ENCODE measurements at places on chromosomes 5 and 9.

GRCh38 chr5:83530193-83530592 lies 58.6 kb downstream of the VCAN start:
- DNase-seq, result no peak

DNA sequence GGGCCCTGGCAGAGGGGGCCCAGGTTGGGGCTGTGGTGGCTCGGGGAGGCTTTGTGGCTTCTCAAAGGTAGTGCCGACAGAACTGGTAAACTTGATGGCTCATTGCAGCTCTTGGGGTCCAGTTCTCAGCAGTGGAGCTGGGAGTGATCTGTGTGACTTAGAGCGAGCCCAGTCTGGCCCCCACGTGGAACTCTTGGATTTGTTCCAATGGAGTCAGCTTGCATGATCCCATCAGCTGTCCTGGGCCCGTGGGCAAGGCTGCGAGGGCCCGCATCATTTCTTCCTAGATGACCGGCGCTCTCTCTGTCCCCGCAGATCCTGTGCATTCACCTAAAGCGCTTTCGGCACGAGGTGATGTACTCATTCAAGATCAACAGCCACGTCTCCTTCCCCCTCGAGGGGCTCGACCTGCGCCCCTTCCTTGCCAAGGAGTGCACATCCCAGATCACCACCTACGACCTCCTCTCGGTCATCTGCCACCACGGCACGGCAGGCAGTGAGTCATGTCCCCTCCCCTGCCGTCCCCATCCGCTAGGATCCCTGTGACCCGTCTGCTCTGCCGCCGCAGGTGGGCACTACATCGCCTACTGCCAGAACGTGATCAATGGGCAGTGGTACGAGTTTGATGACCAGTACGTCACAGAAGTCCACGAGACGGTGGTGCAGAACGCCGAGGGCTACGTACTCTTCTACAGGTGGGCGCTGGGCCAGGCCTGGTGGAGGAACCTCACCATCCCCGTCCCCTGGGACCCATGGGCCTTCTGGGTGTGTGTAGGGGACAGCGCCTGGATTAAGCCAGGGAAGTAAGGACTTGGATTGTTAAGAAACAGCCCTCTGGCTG lies 39.2 kb downstream of the USP20 start:
- DNase-seq, result no peak

DNA sequence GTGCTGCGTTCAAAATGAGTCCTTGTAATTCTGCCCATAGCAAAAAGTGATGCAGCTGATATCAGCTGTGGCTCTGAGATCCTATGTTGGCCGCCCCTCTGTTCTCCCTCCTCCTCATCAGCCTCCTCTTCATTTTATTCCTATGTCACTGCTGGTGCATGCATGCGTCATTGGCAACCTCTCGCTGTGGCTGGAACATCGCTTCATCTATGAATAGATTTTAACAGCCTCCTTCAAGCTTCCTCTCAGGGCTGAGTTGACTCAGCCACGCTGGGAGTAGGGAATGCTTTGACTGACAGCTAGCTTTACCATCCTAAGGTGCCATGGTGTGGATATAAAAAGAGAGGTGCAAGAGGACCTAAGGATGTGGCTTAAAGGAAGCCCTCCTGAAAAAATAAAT lies 303.5 kb downstream of the PLK2 start:
- DNase-seq, result no peak

DNA sequence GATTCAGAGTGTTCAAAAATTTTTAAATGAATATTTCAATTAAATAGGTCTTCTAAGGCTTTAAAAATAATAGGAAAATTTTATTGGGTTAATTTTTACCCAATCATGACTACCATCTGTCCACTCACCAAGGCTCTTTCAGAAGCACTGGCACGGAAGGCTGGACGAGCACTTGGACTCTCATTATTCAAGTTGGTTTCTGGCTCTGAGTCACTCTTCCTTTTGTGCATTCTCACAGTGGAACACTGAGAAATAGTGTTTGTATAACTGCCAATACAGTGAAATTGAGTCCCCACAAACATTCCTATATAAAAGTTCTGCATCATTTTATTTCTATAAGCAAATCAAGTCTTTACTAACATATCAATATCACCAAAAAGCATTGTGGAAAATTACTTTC lies 1149.0 kb downstream of the EFNA5 start:
- DNase-seq, result no peak

DNA sequence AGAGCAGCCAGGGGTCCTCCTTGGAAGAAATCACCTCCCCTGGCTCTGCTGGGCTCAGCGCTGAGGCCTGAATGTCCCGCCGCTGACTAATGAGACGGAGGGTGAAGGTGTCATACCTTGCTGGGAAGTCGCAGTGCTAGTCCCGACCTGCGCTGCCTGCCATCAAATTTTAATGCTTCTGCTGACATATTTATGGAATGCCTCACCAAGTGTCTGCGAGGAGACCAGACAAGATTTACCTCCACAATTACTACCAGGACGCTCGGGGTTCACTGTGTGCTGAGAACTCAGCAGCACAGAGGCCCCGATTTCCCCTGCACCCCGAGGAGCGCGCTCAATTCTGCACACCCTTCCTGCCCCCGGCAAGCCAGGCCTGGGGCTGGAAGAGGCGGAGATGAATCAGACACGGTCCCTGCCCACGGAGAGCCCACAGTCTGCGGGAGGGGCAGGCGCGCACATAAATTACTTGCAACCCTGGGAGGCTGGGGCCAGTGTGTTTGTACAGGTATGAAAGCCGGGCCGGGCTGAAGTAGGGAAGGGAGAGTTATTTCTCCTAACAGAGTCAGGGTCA lies 175.2 kb downstream of the PAX5 start:
- DNase-seq, result no peak

DNA sequence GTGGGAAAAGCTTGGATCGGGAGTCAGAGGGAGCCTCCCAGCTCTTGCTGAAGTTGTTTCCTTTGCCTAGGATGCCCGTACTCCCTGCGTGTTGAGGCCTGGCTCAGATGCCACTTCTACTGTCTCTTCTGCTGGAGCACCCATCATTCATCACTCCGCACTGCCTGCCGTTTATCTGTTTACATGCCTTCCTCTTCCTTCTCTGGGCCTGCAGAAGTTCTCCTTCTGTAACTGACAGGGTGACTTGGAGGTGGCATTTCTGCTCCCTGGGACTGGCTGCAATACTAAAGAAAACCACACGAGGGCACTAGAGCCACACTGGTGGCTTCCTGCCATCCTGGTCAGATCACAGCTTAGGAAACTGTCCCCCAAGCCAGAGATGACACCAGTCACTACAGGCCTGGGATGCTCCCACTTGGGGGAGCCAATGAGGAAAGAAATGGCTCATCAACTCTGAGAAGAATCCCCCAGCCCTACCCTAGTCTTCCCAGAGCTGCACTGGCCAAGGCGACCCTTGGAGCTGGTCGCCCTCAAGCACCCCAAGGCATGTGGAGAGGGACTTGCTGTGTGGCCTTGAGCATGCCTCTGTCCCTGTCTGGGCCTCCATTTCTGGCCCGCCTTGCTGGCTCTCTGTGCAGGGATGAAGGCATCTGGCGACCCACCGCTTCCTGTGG lies 9.7 kb upstream of the SLC25A51 start:
- peak; percentile 87 for DNase-seq

- DNase-seq, result peak; percentile 29
These were observed 6.1 kb upstream of the ERMP1 start for GRCh38 chr9:5838884-5839571.

GRCh38 chr5:174459832-174460448 lies 264.4 kb upstream of the MSX2 start:
- no peak for DNase-seq

- peak; percentile 53 for DNase-seq
These were observed 1.2 kb upstream of the SLC4A9 start for GRCh38 chr5:140358738-140359310.

DNA sequence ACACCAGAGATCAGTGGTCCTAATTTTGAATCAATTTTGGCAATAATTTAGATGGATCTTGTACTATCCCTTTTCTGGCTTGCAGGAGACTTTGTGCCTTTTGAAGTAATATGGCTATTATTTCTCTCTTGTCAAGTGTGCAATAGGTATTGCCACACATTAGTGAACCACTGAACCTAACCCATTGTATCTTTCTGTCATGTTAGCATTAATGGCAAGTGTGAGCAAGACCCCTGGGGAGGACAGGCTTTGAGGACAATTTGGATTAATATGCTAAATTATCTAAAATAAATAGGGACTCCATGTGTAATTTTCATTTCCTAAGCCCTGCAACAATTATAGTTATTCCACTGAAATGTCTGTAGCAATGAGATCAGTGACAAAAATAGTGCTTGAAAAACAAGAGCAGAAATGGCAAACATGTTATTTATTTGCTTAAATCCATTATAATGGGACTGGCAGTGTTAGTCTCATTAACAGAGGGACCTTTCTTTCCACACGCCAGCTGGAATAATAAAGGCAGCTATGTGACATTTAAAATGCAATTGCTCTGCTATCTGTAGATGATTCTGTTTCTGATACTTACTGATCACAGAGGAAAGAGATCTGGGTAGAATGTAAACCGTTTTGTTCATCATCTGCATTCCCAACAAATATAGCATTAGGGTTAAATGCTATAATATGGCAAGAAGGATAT lies 753.3 kb upstream of the ZNF608 start:
- no peak for DNase-seq

DNA sequence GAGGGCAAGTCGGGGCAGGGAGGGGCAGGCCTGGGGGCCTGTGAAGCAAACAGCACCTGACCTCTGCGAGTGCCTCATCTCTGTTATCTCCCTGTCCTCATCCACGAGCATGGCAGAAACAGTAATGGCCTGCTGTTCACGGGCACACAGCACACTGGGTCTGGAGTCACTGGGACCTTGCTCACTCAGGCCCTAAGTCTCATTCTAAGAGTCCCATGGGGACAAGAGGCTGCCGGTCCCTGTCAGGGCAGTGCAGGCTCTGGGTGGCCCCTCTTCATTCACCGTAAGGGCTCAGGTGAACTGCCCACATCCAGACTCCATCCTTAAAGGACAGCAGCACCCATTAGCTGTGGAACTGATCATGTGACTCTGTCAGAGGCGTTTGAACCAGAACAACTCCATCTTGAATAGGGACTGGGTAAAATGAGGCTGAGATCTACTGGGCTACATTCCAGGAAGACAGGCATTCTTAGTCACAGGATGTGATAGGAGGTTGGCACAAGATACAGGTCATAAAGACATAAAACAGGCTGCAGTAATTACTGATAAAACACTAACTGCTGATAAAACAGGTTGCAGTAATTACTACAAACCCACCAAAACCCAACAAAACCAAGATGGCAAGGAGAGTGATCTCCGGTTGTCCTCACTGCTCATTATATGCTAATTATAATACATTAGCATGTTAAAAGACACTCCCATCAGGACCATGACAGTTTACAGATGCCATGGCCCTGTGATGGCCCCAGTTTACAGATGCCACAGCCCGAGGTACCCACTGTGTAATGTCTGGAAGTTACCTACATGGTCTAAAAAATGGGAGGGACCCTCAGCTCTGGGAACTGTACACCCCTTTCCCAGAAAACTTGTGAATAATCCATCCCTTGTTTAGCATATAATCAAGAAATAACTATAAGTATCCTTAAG lies 28.7 kb downstream of the BICD2 start:
- no peak for DNase-seq

DNA sequence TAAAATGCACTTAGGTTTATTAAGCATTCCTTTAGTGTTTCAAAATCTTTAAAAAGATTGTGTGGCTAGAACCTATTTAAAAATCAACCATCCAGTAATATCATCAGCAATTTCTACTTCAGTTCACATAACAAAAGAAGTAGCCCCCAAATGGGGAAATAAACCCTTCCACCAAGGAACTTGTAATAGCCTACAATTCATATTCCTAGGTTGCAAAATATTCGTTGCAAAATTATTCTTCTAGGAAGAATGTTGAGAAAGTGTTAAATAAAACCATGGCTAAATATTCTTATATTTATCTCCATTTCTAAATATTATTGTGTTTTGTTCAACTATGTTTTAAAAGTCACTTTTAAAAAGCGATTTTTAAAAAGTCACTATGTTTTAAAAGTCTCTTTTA lies 177.9 kb upstream of the PRLR start:
- no peak for DNase-seq

GRCh38 chr9:35776018-35776417 lies 15.4 kb upstream of the NPR2 start:
- DNase-seq, result no peak

DNA sequence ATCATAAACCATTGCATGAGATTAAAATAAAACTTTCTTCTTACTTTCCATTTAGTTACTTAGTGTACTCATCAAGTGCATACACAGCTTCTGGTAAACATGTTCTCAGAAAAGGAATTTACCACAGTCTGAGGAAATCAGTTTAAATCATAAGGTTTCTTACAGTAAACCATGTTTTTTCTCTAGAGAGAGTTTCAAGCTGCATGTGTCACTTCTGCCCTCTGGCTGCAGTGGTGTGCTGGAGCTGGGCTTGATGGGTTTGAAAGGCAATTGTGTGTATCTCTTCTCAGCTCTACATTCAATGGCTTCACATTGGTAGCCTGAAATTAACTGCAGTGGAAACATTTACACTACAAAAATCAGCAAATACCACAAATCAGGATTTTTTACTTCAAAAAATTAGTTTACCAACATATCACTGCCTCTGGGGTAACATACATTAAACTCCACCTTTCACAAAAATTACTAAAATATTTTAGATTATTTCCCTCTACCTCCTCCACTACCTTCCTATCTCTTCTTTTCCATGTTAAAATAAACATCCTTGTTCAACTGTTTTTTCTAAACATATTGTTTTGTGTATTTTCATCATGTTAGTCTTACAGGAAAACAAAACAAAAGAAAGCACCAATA lies 414.3 kb downstream of the ANXA1 start:
- DNase-seq, result no peak

GRCh38 chr9:20199111-20199510 lies 410.3 kb upstream of the SLC24A2 start:
- DNase-seq, result no peak

DNA sequence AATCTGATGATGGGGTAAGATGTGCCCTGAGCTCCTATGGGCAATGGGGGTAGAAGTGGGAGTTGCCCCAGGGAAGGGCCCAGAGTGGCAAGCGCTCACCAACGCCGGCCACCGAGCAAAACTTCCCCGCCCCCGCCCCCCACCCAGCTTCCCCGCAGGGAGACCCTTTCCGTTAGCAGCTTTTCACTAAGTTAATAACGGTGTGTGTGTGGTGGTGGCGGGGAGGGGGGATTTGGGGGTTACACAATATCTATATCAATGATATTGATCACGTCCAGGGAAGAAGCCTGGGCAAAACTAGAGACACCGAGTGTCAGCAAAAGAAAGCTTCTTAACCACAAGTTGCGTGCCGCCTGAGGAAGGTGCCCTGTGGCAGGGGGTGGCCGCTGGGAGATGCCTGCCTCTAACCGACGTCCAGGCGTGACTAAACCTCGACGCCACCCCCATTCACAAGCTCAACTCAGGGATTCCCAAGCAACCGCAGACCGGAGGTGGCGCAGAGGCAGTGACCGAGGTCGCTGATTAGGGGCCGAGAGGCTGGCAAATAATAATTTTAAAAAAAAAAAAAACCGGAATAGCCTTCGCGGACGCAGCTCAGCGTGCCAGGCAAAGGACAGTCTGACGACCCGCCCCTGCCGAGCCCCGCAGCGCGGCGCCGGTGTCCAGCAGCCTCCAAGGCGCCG lies 222.6 kb downstream of the MEF2C start:
- peak; percentile 31 for DNase-seq

GRCh38 chr5:150106674-150107426 lies 20.5 kb upstream of the CSF1R start:
- no peak for DNase-seq

GRCh38 chr9:95124582-95125367 lies 192.7 kb downstream of the FANCC start:
- no peak for DNase-seq

Measured in HTR-8/SVneo (cell line).